CD4-positive, alpha-beta T cell treated with Interleukin-15 for 4 hours (primary cell): ENCODE measurements at places on chromosomes 7 and 10.

DNA sequence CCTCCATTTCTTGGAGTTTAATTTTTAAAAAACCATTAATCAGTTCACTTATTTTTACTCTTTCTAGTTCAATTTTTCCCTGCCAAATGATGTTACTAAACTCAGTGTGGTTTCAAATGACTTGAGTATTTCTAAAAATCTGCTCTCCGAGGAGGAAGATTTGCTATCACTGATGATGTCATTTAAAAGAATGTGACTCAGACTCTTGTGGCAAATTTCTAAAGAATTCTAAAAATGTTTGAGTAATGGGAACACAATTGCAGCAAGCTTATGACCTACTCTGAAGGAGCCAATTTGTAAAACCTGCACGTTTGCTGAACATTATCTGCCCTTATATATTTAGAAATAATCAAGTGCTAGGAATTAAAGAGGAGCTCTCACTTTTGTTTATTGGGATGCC lies 88.6 kb downstream of the SPAG6 start:
- DNase-seq = peak; percentile 26

DNA sequence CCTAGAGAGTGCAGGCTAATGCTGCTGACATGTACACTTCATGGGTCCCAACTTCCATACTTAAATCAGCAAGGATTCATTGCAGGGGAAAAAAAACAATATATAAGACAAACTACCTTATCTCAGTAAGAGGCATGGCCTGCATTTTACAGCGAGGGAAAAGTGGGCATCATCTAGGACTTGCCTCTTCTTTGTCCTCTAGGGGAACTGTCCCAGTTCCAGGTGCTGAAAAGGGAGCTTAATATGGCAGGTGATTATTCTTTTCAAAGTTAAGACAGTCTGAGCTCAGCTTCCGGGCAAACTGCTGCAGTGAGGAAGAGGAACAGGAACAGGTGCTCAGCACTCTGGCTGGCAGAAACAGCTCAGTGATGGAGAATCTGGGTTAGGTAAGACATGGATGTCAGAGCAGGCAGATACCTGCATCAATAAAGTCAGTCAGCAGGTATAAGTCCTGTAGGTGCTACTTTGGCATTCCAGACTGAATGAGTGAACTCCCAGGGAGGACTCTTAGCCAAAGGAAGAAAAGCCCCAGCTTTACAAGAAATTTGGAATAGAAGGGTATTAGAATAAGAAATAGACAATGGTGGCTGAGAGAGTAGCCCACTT lies 147.2 kb downstream of the TMEM178B start:
- no peak for DNase-seq

DNA sequence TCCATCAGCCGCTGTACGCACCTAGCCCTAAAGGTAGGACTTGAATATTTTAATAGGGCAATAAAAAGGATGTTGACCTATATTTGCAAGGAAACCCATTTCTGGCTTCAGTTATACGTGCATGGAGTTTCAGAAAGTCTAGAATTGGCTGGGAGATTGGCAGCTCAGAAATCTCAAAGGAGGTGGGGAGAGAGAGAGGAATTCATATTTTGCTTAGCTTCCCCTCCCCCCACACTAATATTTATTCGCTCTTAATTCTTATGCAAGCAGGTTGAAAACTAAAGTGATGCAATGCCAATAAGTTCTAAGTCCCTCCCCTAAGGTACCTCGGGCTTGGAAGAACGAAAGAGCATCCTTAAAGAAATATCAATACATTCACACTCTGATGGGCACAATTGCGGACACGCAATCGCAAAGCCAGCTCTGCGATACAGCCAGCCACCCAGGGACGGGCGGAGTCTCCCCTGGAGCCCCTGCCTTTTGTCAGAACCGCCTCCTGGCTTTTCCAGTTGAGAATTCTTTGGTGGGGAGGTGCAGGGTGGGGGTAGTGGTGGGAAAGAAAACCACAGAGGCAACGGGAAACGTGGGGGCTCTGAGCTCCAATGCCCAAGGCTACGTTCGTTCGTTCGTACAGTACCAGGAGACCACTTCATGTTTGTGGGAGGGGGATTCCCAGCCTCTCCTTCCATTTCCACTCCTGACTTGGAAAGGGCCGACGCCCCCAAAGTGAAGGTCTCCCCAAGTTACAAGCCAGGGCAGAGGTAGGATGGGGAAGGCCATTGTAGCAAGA lies 1.3 kb downstream of the SHH start:
- no peak for DNase-seq

DNA sequence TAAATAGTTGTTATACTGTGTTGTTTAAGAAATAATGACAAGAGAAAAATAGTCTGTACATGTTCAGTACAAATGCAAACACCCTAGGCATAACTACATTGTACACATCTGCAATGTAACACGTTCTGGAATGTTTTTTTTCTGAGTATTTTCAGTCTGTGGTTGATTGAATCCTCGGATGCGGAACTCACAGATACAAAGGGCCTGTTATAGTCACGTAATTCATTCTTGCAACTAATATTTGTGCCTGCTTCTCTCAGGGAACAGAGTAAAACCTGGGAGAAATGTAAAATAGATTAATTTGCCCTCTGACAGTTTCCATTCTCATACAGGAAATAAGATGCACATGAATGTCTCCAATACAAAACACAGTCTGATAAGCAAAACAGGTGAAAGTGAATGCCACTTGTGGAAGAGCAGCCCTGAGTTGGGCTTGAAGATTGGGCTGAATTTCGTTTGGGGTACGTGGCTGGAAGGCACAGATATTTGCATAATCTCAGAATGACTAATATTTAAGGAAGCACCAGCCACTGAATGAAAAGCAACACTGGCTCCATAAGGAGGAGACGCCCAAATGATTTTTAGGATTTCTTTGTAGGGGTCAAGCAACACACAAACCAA lies 19.1 kb downstream of the DENND2A start:
- no peak for DNase-seq
